ENCODE measurements at places on chromosomes 3 and 15. TPM values are rescaled to one million over a fixed set of nuclear protein-coding genes. Genes with fewer than 3 reads are reported as not detected.

GCNT3 gene
- 0.70 TPM for total RNA-seq

PFKFB4 gene
- 23.2 TPM for total RNA-seq

NANOGP8 gene
- not detected for total RNA-seq

CYP1A2 gene
- not detected for total RNA-seq

CLEC3B gene
- total RNA-seq = 47.1 TPM

SPSB4 gene
- 2.7 TPM for total RNA-seq

IGSF10 gene
- 0.10 TPM for total RNA-seq

RTP1 gene
- not detected for total RNA-seq

MYO5C gene
- total RNA-seq = 1.4 TPM

AADACL2 gene
- total RNA-seq = not detected

TTLL13 gene
- not detected for total RNA-seq

C3orf20 gene
- total RNA-seq = not detected

PLS1 gene
- total RNA-seq = 2.0 TPM

RFX7 gene
- total RNA-seq = 17.8 TPM

DHX30 gene
- 73.7 TPM for total RNA-seq

TEX55 gene
- not detected for total RNA-seq

DNAH12 gene
- total RNA-seq = 0.29 TPM

DAZL gene
- not detected for total RNA-seq

CATSPER2 gene
- total RNA-seq = 3.1 TPM

IL17RE gene
- total RNA-seq = 1.6 TPM

PLA2G4D gene
- total RNA-seq = not detected

ABI3BP gene
- 166 TPM for total RNA-seq

STXBP5L gene
- not detected for total RNA-seq

Data from chondrocyte (in vitro differentiated cells).